ENCODE measurements at places on chromosomes 4 and X.

- DNase-seq = no peak
Observed at GRCh38 chr4:38442073-38442788, 221.8 kb upstream of the KLF3 start.

- DNase-seq = no peak
Observed at GRCh38 chr4:87046121-87046551, 111.3 kb downstream of the AFF1 start.

DNA sequence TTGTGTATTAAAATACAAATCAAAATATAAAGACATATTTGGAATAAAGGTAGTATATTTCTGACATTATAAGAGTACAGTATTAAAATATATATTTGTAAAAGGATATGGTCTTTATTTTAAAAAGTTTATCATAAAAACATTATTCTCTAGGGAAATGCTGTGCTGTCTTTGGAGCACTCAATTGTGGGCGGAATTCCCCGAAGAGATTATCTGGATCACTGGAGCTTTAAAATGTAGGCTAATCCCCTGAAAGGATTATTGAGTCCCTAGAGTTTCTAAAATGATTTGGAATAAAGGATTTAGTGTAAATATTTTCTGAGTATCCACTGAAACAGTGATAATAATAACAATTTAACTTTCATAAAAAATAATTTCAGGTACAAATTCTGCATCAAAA is 1239.4 kb downstream of the TECRL start:
- DNase-seq = no peak

DNA sequence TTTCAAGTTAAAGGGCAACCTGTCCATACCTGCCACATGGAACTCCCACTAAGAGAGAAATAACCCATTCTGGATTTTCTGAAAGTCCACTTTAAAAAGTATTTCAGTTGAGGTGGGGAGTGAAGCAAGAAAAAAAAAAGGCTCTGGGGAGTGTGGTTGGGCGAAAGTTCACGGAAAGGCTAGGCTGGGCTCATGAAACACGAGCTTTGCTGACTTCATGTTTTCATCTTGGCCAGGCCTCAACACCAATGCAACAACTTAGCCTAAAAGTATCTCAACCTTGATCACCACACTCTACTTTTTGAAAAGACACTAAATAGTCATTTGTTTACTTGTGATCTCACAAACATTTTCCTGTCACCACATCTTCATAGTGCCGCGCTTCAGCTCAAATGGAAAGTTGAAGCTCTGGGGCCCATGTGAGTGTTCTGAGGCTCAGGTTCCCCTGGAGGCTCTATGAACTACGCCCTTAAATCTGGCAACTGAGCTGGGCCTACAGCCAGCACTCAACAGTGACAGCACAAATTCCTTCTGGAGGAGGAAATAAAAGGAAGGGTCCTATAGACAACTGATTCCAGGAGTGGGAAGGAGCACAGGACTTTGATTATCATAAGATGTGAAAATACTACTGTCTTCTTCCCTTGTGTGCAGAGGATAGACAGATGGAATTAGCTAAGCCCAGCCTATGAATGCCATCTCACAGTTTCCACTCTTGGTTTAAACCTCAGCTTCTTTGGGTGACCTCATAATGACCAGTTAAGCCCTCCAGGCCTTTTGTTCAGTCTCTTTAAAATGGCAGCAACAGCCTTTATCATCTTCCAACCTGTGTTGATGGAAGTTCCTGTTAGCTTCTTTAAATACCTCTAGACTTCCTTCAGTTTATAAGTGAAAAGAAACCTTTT is 5.1 kb downstream of the CD40LG start:
- DNase-seq = no peak

DNA sequence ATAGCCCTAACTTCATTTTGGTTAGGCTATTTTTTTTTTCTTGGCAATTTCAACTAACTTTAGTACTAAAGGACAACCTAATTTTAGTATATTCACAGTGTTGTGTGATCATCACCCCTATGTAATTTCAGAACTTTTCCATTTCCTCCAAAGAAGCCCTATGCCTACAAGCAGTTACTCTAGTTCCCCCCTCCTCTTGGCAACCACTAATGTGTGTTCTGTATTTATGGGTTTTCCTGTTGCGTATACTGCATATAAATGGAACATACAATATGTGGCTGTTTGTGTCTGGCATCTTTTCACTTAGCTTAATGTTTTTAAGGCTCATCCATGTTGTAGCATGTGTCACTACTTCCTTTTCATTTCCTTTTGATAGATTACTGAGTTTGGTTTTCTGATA is 57.6 kb downstream of the N4BP2 start:
- no peak for DNase-seq

- DNase-seq = peak; percentile 35
Observed at GRCh38 chr4:165967486-165967885, 94.4 kb downstream of the TLL1 start.

DNA sequence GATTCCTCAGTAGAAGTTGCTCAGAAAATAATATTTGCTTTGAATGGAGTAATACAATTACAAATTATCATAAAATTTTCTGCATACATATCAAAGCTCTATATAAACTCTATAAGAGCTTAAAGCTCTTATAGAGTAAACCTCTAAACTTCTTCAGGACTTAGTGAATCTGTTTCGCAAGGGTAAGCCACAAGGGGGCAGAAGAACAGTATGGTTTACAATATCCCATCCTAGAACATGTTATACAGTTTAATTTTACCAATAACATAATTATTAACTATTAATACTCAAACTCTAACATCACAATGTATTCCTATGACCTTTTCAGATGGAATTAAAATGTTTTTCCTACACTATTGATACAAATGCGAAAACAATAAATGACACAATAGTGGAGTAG is 33.8 kb upstream of the SPANXN1 start:
- peak; percentile 44 for DNase-seq

- DNase-seq = no peak
Observed at GRCh38 chrX:25807022-25807421, 331.1 kb upstream of the MAGEB18 start.

DNA sequence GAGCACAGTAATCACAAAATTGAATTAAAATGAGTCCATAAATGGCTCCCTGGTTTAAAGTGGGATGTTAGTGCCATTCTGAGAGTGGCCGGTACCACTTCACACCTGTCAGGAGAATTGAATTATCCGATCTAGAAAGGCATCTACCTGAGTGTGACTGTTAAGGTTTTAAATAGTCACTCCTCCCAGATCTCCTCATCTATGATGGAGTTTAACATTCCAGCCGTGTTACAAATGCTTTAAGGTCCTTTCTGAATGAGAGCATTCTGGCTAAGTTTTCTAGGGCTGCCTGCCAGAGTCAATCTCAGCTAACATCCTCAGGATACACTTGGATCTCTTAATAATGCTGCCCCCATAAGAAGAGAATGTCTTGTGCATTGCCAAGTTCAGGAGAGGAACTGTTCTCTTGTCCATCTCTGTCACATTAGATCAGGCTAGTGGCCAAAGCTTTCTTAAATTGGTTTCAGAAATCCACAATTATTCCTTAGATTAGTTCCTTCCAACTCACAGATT is 231.1 kb downstream of the SLC39A8 start:
- DNase-seq = no peak

DNA sequence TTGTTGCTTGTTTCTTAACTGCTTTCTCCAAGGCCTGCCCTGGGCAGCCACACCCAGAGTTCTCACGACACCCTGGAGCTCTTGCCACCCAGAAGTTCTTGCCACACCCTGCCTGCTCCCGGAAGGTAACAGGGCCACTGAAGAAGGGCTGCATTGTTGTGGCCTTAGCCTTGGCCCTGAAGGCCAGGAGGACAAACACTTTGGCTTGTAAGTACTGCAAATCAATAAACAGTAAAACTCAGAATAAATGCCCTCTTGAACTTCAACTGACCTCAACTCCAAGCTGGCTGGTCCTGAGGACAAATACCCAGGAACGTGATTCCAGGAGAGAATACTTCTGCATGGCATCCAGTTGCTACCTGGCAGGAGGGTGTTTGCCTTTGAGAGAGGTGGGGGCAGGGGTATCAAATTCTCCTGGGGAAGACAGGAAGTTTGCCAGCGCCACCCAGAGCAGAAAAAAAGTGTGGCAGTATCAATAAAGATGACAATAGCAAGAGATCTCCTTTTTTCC is 54.1 kb downstream of the TLR10 start:
- DNase-seq = peak; percentile 11

- no peak for DNase-seq
Observed at GRCh38 chrX:152157042-152157441, 18.7 kb upstream of the MAGEA10 start.

GRCh38 chrX:1601051-1601767 is 9.8 kb downstream of the AKAP17A start:
- DNase-seq = no peak

DNA sequence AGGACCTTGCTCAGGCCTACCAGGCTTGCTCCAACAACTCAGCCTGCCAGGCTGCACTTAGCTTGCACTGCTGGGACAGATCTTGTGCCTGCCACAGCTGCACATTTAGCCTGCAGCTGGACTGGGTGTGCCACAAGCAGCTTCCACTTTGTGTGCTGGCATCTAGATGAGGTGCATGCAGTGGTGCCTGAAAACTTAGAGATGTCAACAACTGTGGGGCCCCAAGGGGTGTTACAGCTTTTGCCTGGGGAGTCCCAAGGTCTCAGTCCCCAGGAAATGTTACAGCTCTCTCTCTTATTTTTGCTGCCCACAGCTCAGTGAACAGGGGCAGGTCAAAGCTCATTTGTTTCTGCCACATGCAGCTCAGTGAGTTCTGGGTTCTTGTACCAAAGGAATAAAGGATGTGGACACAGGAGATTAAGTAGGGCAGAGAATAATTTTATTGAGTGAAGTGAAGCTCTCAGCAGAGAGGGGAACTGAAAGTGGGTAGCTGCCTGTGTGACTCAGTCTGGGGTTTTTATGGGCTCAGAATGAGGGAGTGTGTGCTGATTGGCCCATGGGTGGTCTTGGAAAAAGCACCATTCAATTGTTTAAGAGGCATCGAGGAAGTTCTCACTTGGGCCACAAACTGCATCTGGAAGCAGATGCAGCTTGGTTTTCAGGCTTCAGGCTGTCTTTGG is 828.3 kb downstream of the TECRL start:
- DNase-seq = no peak

DNA sequence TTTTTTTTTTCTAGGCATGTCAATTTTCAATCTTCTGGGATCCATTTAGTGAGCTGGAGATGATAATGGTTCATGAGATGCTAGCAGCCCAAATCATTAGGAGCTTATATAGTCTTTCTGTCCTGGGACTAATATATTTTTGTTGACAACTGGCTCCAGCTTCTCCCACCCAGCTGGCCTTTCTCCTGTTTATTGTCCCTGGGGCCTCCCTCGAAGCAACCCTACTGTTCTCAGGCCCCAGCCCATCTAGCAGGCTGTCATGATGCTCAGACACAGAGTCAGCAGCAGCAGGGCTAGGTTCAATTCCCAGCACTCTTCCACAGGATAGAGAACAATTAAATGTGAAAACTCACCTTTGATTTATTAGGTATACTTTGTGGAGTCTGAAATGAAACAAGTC is 127.6 kb upstream of the MID1 start:
- DNase-seq = no peak

- DNase-seq = peak; percentile 60
Observed at GRCh38 chr4:85681221-85681657, 206.3 kb downstream of the ARHGAP24 start.

DNA sequence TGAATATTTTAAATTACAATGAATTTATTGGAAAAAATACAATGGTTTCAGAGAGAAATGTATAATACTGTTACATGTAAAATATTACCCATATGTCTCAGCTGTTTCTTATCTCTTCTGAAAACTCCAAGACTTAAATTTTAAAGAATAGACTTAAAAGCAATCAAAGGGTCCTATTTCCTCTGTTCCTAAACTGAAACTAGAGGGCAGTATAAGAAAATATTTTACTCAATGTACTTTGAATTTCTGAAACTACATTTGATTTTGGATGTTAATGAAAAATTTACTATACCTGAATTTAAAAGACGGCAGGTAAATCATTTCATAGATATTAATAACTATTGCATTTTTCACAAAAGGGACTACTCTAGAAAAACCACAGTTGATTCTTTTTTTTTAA is 200.2 kb downstream of the LRBA start:
- DNase-seq = no peak

DNA sequence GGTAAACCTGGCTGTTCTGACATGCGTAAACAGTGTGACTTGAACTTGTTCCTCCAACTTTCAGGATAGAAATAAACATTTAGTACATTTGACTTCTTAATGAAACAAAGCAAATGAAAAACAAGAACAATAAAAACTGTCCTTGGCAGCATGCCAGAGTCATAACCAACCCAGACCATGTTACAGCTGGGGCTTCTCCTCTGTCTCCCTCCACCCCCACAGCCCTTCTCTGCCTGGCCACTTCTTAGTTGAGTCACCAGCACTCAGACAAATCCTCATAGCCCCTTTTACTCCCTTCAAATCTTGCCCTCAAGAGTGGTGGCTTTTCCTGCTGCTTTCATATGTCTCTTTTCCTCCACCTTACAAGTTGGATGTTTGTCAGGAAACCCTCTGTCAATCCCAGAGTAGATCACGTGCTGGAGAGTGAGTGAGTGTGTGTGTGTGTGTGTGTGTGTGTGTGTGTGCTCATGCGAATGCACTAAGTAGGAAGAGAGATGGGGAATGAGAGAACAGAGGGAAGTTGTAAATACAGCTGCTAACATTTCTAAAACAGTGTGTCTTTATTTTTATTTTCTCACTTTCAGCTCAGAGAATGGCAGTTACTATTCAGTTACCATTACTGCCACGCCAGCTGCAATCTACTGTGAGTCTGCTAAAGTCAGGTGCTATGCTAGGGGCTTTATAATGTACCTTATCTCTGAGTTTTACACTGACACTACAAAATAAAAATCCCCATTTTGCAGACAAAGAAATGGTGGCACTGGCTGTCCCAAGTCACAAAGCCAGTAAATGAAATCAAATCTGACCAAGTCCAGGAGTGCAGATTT is 15.0 kb downstream of the SCARB2 start:
- peak; percentile 26 for DNase-seq

GRCh38 chr4:56844802-56845580 is 23.5 kb upstream of the SPINK2 start:
- no peak for DNase-seq

DNA sequence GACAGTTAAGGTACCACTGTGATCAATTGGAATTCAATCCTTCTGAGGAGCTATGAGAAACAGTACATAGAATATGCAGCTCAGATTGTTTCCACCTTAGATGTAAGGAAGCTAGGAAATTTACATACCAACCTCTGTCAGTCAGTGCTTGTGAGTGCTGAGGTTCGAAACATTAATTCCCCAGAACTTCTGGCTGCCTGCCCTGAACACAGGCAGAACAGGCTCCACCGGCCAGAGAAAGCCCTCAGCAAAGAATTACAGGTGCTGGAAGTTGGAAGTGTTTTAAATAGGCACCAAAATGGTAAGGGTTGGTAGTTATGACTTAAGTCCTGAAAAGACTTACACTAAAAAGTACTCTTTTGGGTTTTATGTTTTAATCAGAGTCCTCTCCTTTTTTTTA is 651.8 kb downstream of the C4orf33 start:
- DNase-seq = no peak

GRCh38 chr4:185542626-185543315 is 7.5 kb upstream of the PDLIM3 start:
- DNase-seq = no peak

- no peak for DNase-seq
Observed at GRCh38 chr4:55087009-55087912, 38.1 kb downstream of the KDR start.

All from A172 (cell line).